Fibroblast of villous mesenchyme (primary cell): ENCODE measurements at places on chromosomes 3 and 15. TPM values are rescaled to one million over a fixed set of nuclear protein-coding genes. Genes with fewer than 3 reads are reported as not detected.

The EIF2A gene
- total RNA-seq: 147 and 156 TPM in 2 replicates

The ECE2 gene
- total RNA-seq: not detected in 2 replicates

The TRPM1 gene
- under 0.01 TPM in 1 of 2 replicates, not detected in the other for total RNA-seq

The B3GNT5 gene
- total RNA-seq: 3.2 and 6.0 TPM in 2 replicates

The ADCY5 gene
- total RNA-seq: 0.32 and 0.43 TPM in 2 replicates

The MUC20 gene
- total RNA-seq: 0.32 and 0.43 TPM in 2 replicates

The CCDC13 gene
- 0.43 and 0.64 TPM in 2 replicates for total RNA-seq

The DTX3L gene
- 25.1 and 36.7 TPM in 2 replicates for total RNA-seq

The RTP4 gene
- total RNA-seq: 2.6 and 3.9 TPM in 2 replicates

The DISP2 gene
- under 0.01 TPM in 2 replicates for total RNA-seq

The PAQR9 gene
- total RNA-seq: not detected in 2 replicates

The GOLGA6D gene
- total RNA-seq: not detected in 2 replicates

The MAP4 gene
- 111 and 127 TPM in 2 replicates for total RNA-seq

The HRG gene
- total RNA-seq: not detected in 2 replicates

DNA sequence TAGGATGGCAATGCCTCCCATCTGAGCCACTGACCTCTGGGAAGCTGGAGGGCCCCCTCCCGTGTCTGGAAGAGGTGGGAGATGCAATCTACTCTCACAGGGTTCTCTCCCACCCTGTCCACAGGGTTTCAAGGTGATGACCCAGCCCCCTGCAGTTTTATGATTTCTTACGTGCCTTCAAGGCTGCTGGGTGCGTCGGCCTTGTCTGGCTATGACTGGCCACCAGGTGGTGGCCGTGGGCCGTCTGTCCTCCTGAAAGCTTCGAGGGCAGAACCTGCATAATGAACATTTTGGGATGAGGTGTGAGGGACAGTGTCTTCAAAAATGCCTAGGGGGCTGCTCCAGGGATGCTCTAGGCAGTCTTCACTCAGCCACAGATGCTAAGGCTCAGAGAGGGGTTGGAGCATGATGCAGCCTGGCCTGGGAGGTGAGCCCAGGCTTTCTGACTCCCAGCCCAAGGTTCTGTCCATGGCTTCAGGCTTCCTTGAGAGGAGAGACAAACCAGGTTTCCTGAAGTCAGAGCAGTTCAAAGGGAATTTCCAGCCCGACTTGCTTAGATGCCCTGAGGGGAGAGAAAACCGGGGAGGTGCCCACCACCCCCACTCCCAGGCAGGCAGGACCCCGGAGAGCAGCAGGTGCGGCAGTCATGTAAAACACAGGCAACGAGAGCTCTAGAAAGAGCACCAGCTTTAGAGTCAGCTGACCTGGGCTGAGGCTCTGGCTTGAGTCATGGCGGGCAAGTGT, 18.7 kb downstream of the ISG20 start:
- peak; percentile 54 for DNase-seq

DNA sequence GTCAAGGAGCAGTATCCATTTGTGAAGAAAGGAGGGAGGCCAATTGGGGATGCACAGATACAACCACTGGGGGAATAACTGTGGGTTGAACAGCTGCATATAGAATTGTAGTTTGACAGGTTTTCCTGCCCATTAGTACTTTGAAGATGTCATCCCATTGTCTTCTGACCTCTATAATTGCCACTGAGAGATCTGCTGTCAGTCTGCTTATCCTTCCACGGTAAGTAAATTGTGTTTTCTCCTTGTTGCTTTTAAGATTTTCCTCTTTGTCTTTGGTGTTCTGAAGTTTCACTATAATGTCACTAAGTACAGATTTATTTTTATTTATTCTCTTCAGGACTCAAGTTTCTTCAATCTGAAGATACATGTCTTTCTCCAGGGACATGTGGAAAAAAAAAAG, 56.6 kb downstream of the MOBP start:
- DNase-seq: no peak

- no peak for DNase-seq
These were observed 14.4 kb downstream of the TNFAIP8L3 start for GRCh38 chr15:51080286-51080685.

DNA sequence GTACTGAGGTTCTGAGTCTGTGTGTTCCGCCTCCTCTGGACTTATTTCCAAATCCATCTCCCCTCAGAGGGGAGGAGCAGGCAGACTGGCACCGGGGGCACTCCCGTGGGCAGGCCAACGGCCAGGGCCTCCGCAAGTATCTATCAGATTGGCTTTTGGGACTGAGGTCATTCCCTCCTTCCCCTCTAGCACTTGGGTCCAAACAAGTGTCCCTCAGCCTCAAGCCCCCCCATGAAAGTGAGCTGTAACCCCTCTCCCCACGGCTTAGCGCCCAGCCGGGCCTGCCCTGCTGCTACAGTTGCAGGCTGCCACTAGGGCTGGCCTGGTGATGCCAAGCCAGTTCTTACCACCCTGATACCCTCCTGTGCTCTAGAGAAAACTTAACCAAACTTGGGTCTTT, 17.4 kb downstream of the ITGA11 start:
- DNase-seq: no peak

DNA sequence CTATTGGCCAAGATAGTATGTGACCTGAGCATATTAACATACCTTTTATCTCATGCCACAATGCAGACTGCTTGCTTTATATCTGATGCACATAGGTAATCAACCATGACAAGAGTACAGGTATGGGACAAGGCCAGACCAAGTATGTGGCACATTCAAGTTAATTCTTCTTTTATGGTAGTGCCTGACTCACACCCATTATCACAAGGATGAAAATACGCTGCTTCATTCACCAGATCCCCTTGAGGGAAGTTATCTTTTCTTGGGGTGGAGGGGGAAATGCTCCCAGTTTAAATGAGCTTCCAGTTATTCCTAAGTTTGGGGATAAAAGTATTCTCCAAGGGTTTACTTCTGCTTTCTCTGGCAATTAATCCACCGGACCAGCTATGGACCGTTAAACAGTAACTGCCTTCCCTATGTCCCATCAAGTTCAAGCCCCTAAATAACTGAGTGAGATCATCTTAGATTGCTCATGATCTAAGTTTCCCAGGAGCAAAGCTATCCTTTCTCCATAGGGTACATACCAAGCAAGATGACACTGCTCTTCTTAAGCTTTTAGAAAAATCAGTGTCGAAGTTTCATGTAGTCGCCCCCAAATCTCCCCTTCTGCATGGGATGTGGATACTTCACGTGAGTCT, 1.9 kb downstream of the COL8A1 start:
- peak; percentile 30 for DNase-seq

DNA sequence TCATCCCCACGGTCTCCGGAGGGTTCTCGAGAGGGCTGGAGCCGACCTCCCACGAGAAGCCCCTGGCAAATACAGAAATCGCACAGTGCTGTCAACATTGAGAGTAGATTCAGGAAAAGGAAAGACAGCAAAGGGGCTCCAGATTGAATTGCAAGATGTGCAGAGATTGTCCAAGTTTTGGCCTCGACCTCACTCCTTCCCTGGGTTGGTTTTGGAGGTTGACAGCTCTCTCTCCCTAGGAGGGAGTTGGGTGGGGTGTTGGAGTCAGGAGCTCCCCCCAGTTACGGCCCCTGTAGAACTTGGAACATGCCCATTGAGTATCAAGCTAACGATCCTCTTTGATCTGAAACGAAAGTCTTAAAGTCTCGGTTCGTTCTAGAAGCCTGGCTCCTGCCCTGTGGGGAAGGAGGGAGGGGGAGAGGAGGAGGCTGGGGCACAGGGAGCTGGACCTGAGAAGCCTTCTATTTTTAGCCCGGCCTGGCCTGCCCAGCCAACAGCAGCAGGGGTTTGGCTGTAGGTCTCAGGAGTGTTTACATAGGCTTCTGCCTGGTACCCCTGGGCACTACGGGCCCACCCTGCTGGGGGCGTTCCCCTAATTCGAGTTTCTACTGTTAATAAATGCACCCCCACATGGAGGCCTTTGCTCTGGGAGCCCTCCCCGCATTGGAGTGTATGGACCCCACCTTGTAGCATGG, 672 bp upstream of the KY start:
- DNase-seq: no peak

DNA sequence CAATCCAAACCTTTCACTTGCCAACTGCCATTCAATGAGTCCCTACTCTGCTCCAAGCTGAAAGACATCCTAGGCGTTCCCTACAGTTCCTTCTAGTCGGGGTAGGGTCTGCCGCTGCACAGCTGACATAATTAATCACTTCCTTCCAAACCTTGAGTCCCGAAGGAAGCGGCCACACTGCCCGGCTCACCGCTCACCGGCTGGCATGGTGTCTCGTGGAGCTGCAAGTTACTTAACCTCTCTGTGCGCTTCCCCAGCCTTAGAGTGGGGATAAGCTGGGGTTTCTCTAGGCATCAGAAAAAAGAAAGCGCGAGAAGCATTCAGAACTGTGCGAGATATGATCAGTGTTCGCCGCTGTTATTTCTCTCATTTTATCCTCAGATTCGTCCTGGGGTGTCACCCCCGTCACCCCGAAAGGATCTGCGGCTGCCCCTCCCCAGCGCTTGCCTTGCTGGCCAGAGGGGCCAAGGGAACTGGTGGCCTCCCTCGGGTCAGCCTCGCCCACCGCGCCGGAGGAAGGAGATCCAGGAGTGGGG, 748 bp downstream of the MRPS25 start:
- peak; percentile 52 for DNase-seq

DNA sequence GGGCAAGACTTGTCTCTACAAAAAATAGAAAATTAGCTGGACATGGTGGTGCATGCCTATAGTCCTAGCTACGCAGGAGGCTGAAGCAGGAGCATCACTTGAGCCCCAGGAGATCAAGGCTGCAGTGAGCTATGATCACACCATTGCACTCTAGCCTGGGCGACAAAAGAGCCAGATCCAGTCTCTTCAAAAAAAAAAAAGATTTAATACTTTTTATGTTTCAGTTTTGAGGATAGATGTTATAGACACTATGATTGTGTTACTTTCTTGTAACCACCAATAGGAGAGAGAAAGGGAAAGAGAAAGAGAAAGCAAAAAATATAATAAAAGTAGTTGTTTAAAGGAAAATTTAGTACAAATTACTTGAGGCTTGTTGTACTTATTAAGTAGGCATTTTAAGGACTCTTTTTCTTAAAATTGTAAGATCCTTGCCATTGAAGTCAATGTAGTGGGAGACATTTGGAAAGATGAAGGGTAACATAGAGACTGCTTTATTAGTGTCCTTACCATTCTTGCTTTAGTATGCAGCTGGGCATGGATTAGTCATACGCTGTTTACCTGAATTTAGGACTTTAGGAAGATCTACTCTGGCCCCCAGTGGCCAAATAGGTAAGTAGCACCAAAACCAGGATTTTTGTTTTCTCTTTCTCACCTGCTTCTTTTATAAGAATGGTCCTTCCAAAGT, 35.1 kb upstream of the ZDHHC23 start:
- peak; percentile 75 for DNase-seq

- no peak for DNase-seq
These were observed 43.4 kb downstream of the ERC2 start for GRCh38 chr3:56424885-56425284.

GRCh38 chr3:56938530-56938929, 121.9 kb upstream of the SPATA12 start:
- DNase-seq: no peak

DNA sequence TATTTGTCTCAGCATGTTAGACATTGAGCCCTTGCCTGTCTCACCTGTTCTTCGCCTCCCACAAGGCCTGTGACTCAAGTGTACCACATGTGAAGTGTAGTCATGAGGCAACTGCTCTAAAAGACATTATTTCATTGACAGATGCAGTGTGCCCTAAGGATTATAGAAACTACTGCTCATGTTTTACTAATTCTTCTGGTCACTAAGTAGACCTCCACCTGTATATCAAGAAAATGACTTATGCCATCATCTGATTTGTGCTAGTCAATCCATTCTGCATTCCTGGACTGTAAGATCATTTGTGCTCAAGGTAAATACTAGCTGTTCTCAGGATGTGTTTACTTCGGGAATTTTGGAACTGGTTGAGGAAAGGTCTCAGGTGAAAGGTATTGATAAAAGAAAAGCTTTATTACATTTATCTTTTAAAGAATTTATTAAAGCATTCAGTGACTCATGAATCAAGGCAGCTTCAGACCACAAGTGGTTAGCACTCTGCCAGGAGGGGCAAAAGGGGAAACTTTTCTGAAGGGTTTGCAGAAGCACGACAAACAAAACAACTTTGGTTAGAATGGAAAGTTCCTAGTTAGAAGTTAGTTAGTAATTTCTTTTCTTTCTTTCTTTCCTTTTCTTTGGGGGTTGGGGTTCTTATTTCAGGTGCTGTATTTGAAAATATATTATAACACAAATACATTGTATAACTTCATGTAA, 465.3 kb upstream of the CBLB start:
- peak; percentile 50 for DNase-seq

GRCh38 chr3:188192034-188192433, 38.1 kb downstream of the LPP start:
- DNase-seq: no peak

DNA sequence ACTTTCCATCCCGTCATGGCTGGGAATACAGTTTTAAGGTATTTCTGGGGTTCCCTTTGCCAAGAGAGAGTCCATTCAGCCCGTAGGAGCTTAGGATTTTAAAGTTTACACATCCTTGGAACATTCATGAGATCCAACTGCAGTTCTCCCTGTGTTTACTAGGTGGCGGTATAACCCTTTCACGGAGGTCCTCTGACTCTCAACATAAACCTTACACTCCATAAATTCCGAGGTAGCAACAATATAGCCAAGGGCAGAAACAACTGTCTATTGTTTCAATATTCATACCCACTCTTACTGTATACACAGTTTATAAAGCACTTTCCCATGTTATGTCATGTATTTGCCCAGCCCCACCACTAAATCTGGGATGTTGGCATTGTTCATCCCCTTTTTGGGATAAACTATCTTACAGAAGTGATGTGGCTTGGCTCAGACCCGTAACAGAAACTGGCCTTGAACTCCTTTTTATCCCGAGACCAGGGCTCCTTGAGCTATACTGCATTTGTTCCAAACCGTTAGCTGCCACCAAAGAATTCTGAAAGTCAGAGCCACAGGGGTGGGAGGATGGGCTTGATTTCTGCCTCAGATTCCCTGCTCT, 69.2 kb upstream of the COL6A5 start:
- DNase-seq: peak; percentile 65

DNA sequence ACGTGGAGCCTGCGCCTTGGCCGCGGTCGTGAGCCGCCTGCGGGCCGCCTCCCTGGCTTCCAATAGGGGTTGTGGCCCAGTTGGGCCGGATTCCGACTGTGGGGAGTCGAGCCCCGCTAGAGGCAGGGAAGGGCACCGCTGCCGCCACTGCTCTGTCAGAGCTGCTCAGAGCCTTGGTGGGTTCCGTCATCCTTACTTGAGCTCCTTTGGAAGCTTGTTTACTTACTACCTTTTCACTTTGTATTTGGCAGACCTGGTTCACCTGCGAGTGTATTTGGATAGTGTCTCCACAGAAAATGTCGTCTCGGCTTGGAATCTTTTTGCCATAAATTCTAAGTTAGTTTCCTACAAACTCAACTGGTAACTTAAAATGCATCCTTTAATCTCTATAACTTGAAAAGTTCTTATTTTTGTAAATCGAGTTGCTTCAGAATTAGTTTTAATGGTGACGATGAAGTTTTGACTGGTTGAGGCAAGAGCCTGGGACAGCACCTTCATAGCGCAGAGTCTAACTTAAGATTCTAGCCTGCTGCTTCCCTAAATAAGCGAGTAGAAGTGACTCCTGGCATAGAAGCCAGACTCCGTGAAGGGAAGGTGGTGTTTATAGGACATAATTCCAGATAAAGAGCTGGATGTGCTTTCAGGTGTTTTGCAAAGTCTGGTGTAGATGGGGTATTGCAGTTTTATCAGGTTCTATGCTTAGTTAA, 800 bp downstream of the DAG1 start:
- peak; percentile 34 for DNase-seq

- peak; percentile 60 for DNase-seq
These were observed 27.7 kb upstream of the DCP1A start for GRCh38 chr3:53375019-53375418.
